ENCODE measurements at places on chromosomes 3 and 15.

DNA sequence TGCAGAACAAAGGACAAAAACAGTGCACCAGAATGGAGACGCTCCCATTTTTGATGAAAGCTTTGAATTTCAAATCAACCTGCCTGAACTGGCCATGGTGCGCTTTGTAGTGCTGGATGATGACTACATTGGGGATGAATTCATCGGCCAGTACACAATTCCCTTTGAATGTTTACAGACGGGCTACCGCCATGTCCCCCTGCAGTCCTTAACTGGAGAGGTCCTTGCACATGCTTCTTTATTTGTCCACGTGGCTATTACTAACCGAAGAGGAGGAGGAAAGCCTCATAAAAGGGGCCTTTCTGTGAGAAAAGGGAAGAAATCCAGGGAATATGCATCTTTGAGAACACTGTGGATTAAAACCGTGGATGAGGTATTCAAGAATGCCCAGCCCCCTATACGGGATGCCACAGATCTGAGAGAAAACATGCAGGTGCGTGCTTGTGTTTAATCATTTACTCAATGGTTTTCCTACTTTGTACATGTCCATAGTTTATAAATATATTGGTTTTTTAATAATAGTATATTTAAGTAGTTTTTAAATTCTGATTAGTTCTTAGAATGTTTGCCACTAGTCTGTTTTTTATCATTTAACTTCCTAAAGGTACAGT, 127.1 kb downstream of the PLCL2 start:
- no peak for DNase-seq

GRCh38 chr3:67118122-67118521, 120.0 kb downstream of the KBTBD8 start:
- no peak for DNase-seq

GRCh38 chr3:106032479-106032878, 163.7 kb upstream of the CBLB start:
- DNase-seq: no peak

- DNase-seq: peak; percentile 1
Measured at GRCh38 chr3:414063-414462, 217.5 kb downstream of the CHL1 start.

- DNase-seq: no peak
Measured at GRCh38 chr15:65953622-65954021, 84.3 kb downstream of the RAB11A start.

DNA sequence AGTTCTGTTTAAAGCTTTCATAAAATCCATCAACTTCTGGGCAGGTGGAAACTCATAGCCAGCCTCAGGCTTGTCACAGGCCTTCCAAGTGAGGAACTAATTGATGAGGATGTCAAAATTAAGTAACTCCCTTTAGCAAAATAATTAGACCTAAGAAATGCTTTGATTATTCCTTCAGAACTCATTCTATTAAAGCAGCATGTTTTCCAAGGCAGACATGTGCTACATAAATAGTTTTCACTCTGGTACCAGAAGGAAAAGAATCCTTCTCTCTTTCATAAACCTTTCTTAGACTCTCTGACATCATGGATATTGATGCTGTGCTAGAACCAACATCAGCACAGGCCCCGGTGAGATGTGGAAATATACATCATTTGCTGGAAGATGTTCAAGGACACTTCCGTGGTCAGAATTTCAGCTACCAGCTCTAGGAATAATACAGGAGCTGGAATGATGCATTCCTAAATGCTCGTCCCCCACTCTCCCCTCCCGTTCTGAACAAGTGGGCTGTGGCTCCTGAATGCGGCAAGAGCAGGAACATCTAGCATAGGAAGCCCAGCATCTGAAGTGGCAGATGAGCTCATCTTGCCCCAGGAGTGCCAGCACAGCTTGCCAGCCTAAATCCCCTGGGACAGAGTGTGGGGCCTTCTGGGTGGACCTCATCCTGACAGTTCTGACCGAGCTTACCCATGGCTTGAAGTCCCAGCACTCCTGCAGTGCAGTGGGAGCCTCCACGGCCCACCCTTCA, 82.4 kb downstream of the WWTR1 start:
- DNase-seq: peak; percentile 93

DNA sequence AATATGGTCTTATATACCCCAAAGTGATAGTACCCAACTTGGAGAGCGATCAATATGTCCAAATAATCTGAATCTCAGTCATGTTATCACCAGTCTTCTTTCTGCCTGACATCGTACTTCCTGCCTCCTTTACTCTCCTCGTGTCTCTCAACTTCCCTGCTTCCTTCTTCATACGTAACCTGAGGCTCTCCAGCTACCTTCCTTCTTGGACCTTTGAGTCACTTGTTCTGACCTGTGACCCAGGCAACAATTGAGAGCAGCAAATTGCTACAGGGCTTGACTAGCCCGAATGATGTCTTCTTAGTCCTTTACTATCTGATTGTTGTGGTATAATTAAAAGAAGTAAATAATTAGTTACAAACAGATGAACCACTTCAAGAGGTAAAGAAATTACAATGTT, 145.9 kb upstream of the MBNL1 start:
- DNase-seq: no peak

- no peak for DNase-seq
Measured at GRCh38 chr3:178768072-178768864, 232.0 kb downstream of the KCNMB2 start.

GRCh38 chr3:189192725-189193124, 21.0 kb downstream of the TPRG1 start:
- DNase-seq: no peak

- DNase-seq: no peak
Measured at GRCh38 chr3:134829721-134830120, 34.7 kb downstream of the EPHB1 start.

DNA sequence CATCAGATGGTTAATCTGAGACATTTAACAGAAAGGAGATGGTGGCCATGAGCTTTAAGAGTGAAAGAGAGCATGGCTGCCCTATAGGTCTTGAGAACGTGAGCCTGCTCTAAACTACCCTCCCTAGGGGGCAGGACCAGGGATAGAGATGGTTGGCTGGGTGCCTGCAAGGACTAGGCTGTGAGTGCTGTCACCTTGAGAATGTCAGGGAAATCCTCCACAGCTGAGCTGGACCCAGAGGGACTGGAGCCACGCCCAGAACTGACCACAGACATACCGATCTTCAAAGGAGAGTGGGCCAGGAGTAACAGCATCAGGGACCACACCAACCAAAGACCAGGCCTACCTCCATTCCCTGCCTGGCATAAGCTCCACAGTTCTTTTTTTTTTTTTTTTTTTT, 53.6 kb upstream of the UBE2E1 start:
- DNase-seq: peak; percentile 25

- DNase-seq: peak; percentile 57
Measured at GRCh38 chr3:144652573-144652972, 681.0 kb downstream of the DIPK2A start.

GRCh38 chr3:140152851-140153639, 218.1 kb downstream of the CLSTN2 start:
- no peak for DNase-seq

- DNase-seq: no peak
Measured at GRCh38 chr3:99706410-99706809, 68.0 kb downstream of the COL8A1 start.

GRCh38 chr3:72379500-72380187, 468.6 kb downstream of the SHQ1 start:
- no peak for DNase-seq

DNA sequence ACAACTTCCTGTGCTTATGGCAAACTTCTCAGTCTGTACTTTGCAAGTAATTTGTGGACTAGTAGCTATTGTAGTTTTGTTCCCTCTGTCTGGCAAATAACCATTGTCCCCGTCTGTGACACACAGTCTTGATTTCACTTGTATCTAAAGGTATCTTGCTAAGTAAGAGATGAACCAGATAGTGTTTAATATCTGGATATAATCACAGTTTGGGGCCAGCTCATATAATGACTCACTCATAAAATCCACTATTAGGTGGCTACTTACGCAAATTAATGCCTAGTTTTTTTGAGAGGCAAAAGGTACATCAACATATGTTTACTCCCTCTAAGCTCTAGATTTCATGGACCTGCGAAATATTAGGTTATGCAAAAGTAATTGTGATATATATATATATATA, 30.4 kb downstream of the VGLL3 start:
- no peak for DNase-seq

DNA sequence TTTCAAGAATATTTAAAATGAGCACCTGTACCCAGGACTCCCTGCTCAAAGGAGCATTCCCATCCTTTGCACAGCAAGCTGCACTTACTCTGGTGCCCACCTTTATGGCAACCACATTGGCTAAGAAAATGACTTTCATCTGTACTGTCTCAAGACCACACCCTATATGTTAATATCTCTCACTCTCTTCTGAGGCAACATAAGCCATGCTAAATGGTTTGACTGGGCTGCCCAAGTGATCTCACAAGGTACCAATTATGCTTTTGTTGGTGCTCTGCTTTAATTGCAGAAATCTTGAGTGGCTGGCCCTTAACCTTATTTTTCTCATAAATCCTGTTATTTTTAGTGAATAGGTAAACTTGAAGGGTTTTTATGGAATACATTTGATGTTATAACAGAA, 17.7 kb downstream of the RYK start:
- no peak for DNase-seq

- peak; percentile 20 for DNase-seq
Measured at GRCh38 chr3:106299300-106300098, 430.7 kb upstream of the CBLB start.

DNA sequence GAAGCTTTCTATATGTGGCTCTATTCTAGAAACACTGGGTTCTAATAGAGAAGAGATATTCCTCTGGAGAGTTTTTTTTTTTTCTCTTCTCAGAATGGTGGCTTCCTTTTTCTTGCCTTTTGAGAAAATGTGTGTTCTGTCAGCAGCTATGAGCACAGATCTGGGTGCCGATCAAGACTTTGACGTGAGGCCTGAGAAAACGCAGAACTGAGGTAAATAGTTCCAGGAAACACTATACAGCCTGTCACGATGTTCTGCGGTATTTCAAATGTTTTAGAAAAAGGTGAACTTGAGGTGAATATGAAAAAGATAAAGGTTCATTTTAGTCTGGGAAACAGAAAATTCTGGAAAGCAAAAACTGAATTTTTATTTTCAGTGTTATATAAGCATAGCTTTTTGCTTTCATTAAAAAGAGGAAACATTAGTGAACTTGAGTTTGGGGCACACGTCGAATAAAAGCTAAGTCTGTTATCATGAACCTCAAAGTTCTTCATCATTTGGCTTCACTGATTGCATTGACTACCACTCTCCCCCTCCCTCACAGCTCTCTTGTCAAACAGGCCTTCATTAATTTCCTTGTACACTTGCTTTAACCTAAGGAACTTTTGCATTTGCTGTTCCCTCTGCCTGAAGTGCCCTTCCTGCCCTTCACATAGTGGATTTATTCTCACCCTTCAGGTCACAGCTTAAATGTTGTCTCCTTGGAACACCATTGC, 265.1 kb downstream of the NFKBIZ start:
- DNase-seq: no peak

DNA sequence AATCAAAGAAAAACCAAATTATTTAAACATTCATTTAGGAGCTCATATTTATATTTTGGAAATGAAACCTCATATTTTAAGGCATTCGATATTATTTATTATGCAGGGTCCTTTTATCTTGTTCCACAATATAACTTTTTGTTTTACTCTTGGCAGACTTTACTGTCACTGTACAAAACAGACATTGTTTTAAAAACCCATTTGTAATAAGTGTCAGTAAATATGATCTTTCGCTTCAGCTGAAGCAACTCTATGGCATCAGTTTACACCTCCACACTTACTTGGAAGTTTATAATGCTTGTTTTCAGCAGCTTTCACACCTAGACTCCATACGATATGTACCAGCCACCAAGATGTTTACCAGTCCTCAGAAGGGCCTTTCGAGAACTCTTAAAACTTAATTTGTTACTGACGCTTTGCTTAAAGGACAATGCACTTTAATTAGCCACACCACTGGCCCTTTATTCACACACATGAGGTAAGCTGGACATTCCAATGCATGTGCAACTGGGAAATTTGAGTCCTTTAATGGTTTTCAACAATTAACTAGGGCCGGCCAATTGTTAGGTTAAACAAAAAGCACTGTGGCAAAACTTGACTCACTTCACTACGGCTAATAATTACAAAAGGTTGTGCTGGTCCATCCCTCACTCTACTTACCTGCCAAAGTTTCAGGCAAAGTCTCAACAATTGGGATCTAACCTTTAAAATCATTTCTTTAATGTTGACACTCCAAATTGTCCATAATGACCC, 16.7 kb downstream of the WWTR1 start:
- no peak for DNase-seq

DNA sequence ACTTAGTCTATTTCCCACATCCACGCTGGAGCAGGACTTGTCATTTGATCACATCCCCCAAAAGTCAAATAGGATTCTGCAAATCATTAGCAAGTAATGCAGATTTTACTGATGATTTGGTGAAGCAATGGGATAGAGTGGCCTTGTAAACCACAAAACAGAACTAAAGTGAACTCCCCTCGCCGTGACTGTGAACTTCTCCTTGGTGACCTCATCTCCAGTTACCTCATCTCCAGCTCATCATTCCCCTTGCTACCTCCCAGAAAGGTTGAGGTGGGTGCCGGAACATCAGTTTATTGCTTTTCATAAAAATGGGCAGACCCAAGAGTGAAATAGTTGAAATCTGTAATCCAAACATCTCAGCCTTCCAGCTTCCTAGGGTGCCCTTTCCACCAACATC, 36.7 kb upstream of the ADPGK start:
- DNase-seq: no peak

- DNase-seq: peak; percentile 32
Measured at GRCh38 chr15:74201710-74202420, 722 bp downstream of the STRA6 start.

DNA sequence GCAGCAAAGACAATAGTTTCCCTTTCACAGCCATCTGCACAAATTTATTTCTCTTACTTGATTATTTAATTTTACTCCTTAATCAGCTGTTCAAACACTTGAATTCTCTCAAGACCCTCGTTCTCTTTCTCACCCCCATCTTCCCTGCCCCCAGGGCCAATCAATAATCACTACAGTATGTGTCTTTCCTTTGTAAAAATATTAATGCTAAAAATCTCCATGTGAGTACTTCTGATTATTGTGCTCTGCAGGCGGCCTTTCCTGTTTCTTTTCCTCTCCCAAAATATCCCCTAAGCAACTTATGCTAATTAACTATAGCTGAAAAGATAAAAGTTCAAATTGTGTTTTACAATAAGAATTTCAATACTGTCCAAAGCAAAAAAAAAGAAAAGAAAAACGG, 617.0 kb upstream of the CBLB start:
- no peak for DNase-seq

DNA sequence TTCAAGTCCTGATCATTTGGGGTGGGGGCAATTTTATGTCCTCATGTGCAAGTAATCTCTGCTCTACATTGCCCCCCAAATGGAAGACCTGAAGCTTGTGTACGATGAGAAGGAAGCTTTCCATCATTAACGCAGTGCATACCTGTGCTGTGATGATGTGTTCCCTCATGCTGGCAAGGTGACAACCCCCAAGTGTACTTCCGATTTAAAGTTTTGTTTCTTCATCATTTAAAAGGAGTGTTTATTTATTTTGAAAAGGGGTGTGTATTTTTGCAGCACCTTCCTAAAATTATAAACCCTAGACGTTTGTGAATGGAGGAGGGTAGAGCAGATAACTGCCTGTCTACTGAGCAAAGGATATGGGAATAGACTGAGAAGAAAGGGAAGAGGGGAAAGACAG, 45.3 kb downstream of the C2CD4A start:
- DNase-seq: no peak

GRCh38 chr3:3636815-3637214, 162.4 kb upstream of the LRRN1 start:
- no peak for DNase-seq
